ENCODE measurements at places on chromosomes 7 and 10.

GRCh38 chr7:123711832-123712293 lies 36.9 kb downstream of the WASL start:
- no peak for DNase-seq

DNA sequence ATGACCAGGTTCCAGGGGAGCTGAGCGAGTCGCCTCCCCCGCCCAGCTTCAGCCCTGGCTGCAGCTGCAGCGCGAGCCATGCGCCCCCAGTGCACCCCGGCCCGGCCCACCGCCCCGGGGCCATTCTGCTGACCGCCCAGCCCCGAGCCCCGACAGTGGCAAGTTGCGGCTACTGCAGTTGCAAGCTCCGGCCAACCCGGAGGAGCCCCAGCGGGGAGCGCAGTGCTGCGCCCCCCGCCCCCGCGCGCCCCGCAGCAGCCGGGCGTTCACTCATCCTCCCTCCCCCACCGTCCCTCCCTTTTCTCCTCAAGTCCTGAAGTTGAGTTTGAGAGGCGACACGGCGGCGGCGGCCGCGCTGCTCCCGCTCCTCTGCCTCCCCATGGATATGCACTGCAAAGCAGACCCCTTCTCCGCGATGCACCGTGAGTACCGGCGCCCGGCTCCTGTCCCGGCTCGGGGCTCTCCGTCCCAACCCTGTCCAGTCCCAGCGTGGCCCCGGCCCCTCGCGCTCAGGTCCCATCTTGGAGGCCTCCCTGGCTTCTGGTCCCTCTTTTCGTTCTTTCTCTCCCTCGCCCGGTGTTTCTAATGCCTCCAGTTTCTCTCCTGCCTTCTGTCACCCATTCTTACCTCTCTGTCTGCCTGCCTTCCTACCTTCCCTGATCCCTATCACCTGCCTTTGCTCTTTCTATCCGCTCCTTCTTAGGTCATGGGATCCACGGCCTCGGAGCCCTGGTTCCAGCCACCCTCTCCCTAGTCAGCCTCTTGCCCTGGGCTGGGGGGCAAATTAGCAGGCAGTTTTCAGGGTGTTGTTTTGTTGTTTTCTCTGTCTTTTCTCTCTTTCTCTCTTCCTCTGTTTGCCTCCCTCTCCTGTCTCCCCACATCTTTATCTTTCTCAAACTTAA lies 751 bp downstream of the PAX2 start:
- DNase-seq, result no peak

DNA sequence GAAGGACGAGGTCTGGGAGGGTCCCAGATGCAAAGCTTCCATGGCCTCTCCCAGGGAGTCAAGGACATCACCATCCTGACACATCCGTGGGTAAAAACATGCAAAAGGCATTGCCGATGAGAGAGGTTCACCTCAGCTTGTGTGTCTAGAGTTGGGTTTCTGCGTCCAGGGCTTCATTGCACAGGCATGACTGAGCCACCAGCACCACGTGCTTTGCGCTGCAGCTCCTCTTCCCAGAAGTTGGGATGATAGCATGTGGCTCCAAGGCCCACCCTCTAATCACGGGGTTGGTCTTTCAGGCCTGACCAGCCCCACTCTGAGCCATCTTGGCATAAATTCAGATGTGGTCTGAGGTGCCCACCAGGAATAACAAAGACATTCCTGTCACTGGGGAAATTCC lies 7.1 kb upstream of the RASGEF1A start:
- DNase-seq, result no peak

DNA sequence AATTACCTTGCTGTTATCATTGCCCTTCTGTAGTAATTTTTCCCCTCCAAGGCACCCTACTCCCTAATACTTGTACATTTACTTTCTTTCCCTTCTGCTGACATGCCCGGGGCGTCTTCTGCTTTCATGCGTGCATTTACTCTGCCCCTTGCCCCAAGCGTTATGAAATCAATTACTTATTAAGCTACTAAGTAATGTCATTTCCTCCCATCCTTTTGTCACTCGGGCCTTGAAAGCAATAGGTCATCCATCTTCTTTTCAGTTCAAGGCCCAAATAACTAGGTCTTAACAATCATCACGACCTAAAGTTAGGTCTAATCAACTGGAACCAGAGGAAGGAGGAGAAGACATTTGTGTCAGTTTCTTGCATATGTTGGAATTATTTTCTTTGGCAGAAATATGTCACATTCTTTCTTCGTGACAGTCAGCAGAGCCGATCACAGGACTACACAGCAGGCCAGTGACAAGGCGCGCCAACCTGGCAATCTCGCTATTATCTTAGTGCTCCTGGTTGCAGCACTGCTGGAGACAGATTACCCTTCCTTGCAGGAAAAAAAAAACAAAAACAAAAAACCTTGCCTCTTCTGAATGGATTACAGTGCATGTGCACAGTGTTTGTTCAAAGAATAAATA lies 179.2 kb downstream of the RELN start:
- peak; percentile 19 for DNase-seq

- no peak for DNase-seq
Measured at GRCh38 chr7:145497911-145498525, 618.6 kb upstream of the CNTNAP2 start.

GRCh38 chr10:30495687-30496086 lies 61.7 kb downstream of the MAP3K8 start:
- DNase-seq, result no peak

GRCh38 chr10:8829592-8829991 lies 775.1 kb downstream of the GATA3 start:
- no peak for DNase-seq

DNA sequence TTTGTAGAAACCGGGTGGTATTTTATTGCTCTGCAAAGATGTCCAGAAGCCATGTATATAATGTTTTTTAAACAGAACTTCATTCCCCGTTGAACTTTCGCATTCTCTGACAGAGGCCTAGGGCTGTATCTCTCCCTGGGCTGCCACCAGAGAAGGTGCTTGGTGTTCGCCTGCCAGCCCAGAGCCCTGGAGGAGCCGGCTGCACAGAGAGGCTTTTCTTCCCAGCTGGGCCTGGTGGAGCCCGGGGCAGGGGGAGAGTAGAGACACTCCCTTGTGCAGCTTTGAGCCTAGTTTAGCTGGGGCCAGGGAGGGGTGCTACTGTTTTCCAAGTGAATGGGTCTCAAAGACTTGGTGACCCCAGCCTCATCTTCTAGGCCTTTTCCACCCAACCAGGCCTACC lies 13.6 kb upstream of the TRIM8 start:
- no peak for DNase-seq

- DNase-seq, result no peak
Measured at GRCh38 chr10:52619052-52619451, 153.5 kb downstream of the MBL2 start.

Data from renal pelvis (tissue), 12 donors.